ENCODE measurements at places on chromosomes 4 and X.

DNA sequence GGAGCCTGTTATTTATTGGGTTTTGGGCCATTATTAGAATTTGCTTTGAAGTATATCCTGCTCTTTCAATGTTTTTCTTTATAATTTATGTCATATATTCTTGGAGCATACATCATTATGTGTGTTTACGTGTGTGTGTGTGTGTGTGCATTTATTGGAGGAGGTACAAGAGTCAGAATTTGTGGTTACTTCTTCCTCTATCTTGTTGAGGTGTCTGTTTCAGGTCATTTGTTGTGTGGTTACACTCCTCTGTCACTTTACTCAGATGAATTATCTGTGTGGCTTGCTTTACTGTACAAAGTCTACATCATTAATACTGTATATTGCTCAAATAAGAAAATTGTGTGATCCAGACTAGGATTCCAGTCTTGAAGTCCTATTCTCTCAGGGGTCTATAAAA, 1957.4 kb upstream of the TENM3 start:
- no peak for DNase-seq

GRCh38 chr4:95209927-95210326, 338.8 kb downstream of the UNC5C start:
- no peak for DNase-seq

DNA sequence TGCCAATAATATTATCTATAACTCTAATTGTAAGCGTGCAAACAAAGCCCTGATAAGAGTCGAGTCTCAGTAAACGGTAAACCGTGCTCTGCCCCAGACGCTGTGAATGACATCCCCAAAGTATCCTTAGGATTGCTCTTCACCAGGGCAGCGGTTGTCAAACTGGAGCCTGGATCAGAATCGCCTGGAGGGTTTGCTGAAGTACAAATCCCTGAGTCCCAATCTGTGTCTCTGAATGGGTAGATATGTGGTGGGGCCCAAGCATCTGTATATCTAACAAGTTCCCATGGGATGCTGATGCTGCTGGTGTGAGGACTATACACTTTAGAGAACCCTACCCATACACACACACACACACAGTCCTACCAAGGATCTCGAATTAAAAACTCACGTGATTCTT, 813 bp upstream of the APBB2 start:
- DNase-seq: no peak

DNA sequence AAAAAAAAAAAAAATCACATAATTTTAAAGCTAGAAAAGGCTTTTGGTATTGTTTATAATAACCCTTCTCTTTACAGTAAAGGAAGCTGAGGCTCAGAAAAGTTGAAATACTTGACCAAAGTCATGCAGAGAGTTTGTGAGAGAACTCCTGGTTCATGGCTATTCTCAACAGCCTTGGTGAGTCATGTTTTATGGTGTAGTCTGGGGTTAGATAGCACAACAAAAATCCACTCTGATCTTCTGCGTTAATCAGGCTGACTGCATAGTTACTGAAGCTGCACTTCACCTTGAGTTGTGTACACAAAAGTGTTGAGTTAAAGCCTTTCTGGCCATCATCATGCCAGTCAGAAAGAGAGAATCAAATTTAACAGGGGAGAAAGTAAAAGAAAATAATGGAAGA, 19.3 kb upstream of the SFRP2 start:
- no peak for DNase-seq

GRCh38 chr4:171342646-171343045, 470.6 kb upstream of the GALNTL6 start:
- no peak for DNase-seq

DNA sequence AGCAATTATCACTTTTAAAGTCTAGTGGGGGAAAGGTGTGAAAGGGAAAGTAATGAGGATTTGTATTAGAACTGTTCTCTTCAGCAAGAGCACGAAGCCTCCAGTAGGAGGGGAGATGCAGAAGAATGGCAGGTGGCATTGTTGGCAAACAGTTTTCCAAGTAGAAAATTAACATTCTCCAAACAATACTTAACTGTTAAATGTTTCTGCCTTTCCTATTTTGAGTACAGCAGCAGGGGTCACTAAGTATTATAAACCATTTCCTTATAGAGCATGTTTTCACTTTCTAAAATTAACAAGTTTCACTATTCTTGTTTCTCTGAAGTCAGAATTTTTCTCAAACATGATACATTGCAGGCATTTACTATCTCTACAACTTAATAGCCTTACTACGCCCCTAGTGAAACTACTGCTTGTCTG, 58.7 kb downstream of the LEF1 start:
- DNase-seq: no peak

DNA sequence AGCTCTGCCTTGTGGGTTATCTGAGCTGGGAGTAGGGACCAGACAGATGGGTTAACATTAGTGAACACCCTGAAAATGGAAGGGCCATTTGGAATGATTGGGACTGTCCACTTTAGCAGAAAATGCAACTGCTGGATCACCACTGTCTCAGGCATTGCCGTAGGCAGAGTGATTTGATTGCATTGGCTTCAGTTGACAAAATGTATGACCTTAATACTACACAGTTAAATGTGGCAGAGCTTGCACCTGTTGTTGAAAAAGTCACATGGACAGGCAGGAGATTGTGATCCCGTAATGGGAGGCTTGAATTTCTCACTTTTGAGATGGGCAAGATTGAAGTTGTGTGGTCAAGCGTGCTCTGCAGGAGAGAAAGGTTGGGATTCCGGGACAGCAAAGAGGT, 166.5 kb upstream of the PUDP start:
- no peak for DNase-seq

- DNase-seq: no peak
These were observed 144.5 kb downstream of the SMIM20 start for GRCh38 chr4:26058537-26058936.

- DNase-seq: no peak
These were observed 306.5 kb downstream of the PRDM5 start for GRCh38 chr4:120616041-120616440.

DNA sequence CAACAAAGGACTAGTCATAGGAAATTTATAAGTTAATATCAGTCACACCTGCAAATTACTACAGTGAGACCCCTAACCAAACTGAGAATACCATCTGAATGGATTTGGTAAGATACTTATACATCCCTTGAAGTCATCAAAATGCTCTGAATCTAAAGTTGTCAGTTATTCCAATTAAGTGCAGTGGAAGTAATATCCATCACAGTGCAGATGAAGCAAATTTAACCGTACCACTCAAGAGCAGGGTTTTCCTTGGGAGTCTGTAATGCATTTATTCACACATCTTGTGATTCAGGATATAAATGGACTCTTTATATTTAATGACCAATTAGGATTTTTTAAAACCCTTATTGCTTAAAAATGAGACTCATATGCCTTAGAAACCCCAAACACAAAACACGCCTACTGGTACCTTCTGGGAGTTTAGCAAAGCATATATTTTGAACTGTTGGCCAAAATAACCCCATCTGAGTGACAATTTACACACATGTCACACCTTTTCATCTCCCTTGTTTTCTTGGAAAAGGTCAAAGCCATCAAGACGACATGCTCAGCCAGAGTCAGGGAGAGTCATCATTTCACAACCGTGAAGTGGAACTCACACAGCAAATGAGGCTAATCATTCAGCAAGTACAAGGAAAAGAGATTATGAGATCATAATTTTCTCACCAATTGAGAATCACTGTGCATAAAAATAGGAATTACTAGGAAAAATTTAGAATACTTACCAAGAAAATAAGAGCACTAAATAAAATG, 303.7 kb downstream of the HNRNPD start:
- no peak for DNase-seq

DNA sequence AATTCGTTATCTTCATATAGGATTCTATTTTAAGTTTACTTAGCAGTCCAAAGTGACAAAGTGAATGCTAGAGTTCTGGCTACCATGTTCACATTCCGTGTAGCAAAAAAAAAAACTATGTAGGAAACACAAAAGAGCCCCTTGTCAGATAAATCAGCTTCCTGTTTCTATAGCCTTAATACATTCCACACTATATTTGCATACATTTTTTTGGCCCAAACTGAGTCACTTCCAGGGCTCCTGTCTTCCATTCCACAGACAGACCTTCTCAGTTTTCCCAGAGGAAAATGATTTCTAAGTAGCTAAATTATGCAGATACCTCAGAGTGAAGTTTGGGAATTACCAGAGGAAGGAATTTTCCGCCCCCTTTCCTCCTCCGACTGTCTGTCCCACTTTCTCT, 841.9 kb upstream of the HS3ST1 start:
- DNase-seq: no peak

DNA sequence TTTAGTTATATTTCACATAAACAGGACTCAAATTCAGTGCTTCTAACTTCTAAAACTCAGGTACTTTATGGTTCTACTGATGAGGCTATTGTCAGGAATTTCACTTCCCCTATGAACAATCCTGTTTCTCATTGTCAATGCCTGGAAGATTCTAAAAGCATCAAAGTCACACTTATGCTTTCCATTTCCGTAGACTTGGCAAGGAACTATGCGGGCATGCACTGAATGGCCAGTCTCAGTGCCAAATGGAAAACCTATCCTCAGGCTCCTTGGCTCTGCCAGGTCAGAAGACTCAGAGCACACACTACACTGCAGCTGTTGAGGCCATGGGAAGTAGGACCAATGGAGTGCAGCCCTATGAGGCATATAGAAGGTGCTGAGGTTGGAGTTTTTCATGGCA, 97.0 kb upstream of the PTPN13 start:
- no peak for DNase-seq

GRCh38 chr4:121555315-121556107, 141.3 kb downstream of the ANXA5 start:
- no peak for DNase-seq

- DNase-seq: peak; percentile 65
These were observed 176.2 kb upstream of the CXorf66 start for GRCh38 chrX:140141444-140142029.

- no peak for DNase-seq
These were observed 1601.7 kb upstream of the TENM3 start for GRCh38 chr4:180641495-180641894.

DNA sequence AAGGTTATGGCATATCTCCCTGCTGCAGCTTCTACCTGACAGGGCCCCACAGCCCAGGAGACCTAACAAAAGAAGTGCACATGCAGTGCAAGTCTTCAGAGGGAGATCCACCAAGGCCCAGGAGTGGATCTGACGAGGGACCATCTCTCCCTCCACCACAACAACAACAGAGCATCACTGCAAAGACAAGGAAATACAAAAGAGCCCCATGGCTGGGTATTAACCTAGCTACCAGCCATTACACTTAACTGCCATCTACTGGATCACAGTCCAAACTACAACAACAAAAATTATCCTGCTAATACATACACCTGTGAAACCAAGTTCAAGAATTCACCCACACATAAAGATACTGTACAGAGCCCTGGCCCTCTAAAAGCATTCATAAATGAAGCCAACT, 280.2 kb upstream of the SLC7A11 start:
- DNase-seq: peak; percentile 22

All from H7 (cell line).